ENCODE measurements at places on chromosomes 1 and 21.
A peak's percentile ranks its signal among the peaks of the same experiment; 100 is the strongest.

- no peak for DNase-seq
These were observed 241.6 kb upstream of the DUSP10 start for GRCh38 chr1:221983444-221983843.

DNA sequence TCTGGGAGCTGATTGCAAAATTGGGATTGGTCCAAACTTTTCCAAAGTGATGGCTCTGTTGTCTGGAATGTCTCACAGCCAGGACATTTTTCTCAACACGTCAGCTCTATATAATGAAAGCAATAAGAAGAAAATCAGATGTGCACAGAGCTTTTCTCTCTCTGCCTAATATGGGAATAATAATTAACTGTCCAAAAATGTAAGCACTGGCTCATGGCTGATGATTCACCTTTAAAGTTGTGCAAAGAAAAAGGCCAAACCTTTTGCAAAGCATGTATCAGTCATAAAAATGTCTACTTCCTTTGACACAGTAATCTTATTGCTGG is 30.4 kb downstream of the ZNF281 start:
- peak; percentile 86 for DNase-seq

GRCh38 chr1:110717179-110717578 is 42.4 kb upstream of the KCNA3 start:
- no peak for DNase-seq

- DNase-seq = no peak
These were observed 89.6 kb downstream of the DISP1 start for GRCh38 chr1:222904451-222904850.

DNA sequence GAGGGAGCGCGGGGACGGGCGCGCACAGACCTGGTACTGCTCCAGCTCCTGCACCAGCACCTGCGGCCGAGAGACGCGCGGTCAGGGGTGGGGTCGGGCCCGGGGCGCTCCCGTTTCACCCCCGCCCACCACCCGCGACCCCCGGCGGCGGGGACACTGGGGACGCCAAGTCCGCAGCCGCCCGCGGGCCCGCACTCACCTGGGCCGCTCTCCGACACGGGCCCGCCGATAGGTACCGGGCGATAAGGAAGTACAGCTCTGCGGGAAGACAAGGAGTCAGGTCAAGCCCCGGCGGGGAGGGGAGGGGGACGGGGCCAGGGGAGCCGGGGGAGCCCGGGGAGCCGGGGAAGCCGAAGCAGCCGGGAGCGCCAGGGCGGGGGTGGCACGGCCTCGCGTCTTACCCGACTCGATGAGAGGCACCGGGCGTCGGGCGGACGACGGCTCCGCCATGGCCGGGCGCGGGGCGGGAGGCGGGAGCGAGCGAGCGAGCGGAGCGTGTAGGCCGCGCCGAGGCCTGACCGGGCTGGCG is 326 bp downstream of the BRWD1 start:
- peak; percentile 44 for DNase-seq

GRCh38 chr1:151968058-151968457 is 25.6 kb downstream of the S100A10 start:
- peak; percentile 64 for DNase-seq

GRCh38 chr1:151165738-151166504 is at the start of the genes LYSMD1 and SCNM1:
TSS of gene LYSMD1 (minus strand) at chr1:151165902. CDS start at chr1:151165258, 644 bp downstream.
TSS of gene SCNM1 (plus strand) at chr1:151166144. CDS start at chr1:151166153, 9 bp downstream.
- DNase-seq = peak; percentile 99

DNA sequence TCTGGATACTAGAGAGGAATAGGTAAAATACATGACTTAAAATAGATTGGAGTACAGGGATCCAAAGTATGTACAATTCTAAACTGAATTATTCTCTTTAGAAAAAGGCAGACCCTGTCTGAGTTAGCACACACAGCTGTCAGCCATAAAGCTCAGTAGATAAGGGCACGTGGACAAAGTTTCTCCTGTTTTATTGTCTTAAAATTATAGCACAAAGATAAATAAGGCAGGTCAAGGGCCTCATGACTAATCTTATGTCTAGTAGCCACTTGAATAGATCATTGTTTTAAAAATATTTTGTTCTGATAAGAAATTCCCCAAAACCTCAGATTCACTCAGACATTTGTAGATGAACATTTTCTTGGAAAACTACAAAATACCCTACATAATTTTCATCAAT is 205.2 kb downstream of the ZP4 start:
- no peak for DNase-seq

GRCh38 chr1:117676615-117677130 is 70.8 kb downstream of the TENT5C start:
- no peak for DNase-seq

- peak; percentile 96 for DNase-seq
These were observed 21.8 kb downstream of the MIS18A start for GRCh38 chr21:32256873-32257620.

GRCh38 chr1:94743862-94744261 is 76.3 kb upstream of the SLC44A3 start:
- DNase-seq = no peak

All from astrocyte of the hippocampus (primary cell).